ENCODE measurements at places on chromosomes 5 and 9.

DNA sequence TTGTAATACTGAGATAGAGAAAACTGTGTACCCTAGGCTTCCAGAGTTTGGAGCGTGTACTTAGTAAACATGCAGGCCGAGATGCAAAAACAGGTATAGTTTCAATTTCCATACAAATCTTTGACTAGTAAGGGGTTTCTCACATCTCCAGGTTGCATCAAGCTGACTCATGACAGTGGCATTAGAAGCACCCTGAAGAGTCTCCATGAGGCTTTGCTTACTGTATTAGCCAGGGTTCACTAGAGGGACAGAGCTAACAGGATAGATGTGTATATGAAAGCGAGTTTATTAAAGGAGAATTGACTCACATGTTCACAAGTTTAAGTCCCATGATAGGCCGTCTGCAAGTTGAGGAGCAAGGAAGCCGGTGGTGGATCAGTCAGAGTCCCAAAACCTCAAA lies 275.3 kb upstream of the CDH6 start:
- no peak for DNase-seq

DNA sequence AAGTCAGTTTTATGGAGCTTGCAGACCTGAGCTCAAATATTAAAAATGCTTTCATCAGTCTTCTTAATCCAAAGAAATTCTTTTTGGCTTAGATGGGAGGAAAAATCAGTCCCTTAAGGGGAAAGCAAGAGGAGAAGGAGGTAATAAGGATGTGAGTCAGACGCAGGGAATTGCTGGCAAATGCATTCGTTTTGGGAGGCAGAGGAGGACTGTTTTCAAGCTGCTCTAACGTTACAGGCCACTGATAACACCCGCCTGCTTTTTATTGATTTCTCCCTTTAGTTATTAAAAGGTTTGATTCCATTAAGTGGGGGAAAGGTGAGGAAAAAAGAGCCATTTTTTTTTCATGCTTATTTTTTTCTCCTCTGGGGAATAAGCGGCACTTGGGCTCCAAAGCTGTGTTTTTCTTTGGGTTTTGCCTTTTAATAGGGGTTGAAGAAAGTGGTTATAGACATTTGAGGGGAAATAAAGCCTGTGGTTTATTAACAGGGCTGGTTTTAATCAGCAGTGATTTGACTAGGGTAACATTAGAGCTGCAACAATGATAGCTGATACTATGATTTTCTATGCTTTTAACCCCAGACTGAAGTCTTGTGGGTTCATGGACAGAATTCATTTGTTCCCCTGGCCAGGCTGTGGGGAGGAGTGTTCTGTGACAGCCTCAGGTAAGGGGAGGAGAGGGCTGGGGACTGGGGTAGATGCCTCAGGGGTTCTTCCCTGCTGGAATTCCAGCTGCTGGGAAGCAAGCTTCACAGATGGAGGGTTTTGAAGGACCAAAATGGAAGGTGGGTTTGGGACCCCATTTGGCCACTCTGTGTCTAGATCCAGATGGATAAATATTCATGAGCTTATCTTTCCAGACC lies 225.2 kb downstream of the GAS1 start:
- no peak for DNase-seq

DNA sequence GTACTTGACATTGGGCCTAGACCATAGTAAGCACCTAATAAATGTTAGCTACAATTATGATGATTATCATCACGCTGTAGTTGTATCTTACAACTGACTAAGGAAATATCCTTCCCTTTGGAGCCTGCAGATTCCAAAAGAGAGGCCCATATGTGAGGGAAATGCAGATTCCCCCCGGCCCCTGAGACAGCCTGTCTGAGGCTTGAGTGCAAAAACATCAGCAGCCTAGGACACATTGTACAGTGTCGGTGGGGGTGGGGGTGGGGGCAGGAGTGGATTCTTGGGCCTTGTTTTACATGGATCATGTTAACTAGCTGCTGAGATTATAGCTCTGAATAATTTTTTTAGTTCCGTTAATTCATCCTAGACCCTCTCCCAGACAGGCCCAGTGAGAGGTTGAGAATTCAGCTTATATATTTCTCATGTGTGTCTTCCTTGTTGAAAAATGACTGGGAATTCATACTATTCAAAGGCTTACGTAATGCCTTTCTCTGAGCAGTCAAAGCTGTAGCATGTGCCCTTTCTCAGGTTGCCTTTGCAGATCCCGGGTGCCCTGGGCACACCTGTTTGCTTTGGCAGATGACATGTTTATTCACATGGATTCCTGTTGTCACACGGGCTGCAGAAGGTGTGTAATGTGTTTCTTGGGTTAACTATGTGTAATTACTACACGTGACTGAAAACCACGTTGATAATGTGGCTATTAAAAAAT lies 262.8 kb downstream of the NR3C1 start:
- DNase-seq = no peak

- DNase-seq = no peak
Observed at GRCh38 chr5:14036947-14037346, 92.5 kb upstream of the DNAH5 start.

DNA sequence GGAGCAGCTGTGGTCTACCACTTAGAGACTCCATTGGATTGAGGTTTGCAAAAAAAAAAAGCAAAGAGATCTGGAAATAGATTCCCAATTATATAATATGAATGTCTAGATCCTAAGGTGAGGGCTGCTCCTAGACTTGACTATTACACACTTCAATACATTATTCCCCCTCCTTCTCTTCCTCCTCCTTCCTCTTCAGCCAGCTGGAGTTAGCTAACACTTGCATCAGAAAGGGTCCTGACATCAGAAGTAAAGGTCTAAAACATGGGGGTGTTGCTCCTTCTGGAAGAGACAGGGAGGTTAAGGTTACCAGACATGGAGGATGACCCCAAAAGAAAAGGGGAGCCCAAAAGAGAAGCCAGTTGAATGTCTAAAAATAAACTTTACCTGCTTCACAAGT lies 12.9 kb upstream of the NR3C1 start:
- no peak for DNase-seq

GRCh38 chr9:125494653-125494915 lies 212.4 kb downstream of the MAPKAP1 start:
- DNase-seq = no peak

- DNase-seq = no peak
Observed at GRCh38 chr9:120299785-120300184, 280.2 kb downstream of the CDK5RAP2 start.

DNA sequence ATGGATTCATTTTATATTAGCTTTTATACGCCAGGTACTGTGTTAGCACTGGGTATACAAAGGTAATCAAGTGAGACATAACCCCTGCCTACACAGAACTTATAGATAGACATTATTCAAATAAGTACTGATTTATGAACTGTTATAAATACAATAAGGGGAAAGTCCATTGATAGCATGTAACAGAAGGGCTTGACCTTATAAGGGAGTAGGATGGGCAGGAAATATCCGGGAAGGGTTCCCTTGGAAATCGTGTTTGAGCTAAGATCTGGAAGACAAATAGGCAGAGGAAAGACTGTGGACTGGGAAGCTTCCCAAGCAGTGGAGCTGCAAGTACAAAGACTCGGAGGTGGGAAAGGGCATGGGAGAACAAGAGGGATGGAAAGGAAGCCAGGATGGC lies 111.5 kb downstream of the WDR41 start:
- DNase-seq = no peak

DNA sequence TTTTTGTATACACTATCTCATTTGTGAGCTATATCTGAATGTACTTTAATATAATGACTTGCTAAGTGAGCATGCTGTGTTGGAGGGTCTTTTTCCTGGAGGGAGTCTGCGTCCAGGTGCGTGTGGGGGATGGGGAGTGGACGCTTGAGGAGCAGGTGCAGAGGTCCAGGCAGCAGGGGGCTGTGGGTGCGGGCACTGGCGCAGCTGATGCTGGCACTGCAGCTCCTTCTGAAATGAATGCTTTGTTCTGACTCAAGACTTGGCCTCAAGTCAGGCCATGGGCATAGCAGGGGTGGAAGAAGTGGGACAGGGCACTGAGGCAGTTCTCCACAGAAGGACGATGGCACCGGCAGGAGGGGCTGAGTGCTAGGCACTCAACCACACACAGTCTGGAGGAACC lies 165.7 kb upstream of the IRX1 start:
- no peak for DNase-seq

DNA sequence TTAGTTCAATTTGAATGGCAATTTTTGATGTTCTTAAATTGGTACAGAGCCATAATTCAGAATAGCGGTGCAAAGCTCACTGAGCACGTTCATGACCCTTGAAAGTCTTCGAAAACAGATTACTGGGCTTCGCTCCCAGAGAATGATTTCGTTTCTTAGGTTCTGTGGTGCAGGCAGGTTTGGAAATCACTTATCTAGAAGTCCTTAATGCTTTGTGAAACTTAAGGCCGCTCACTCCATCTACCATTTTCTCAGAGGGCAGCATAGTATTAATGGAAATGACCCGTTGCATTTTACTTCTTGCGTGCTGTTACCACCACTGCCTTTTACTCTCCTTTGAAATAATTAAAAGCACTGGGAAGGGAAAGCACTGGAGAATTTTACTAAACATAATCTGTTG lies 2.9 kb upstream of the MAT2B start:
- no peak for DNase-seq

- no peak for DNase-seq
Observed at GRCh38 chr5:134430001-134430569, 18.4 kb upstream of the CDKN2AIPNL start.

- DNase-seq = no peak
Observed at GRCh38 chr9:81423589-81424326, 265.6 kb downstream of the TLE1 start.

DNA sequence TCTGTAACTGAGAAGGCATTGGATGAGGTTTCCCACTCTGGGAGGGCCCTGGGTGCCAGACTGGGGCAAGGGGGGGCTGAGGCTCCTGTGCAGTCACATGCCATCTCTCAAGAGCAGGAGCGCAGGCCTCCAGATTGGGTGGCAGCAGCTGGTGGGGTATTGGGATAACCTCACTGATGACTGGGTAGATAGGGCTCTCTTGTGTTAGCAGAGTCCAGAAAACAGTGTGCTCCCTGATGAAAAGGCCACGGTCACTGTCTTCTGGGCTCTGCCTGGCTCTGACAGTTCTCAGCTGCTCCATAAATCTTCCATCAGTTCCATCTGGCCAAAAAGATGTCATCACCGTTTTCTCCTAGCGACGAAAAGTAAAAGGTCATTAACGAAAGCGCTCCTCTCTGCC lies 21.8 kb upstream of the NKX2-5 start:
- no peak for DNase-seq

DNA sequence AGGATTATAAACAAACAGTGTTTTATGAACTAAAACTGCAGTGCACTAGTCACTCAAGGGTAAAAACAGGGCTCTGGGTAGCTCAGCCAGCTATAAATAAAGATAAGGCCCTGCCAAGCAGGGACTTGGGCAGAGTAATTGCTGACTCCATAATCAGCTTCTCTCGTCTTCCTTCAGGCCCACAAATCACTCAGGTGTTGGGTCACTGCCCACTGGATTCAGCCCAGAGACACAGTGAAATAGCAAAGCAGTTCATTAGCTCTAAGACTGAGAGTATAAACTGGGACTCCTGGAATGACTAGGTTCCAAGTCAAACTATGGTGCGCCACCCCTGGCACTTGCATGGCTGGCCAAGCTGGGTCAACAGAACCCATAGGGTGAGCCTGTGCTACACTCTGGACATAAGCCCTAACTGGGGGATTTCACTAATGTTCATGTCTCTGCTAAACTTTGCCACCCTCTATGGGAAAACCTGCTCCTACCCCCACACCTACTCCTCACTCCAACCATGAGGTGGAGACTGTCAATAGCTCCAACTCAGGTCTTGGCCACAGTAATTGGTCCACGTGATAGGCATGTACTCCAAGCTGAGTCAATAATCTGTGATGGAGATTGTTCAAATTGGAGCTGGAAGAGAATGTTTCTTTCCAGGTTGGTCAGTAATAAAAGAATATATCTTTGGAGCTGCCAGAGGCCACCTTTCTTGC lies 158.5 kb downstream of the SLIT3 start:
- no peak for DNase-seq

DNA sequence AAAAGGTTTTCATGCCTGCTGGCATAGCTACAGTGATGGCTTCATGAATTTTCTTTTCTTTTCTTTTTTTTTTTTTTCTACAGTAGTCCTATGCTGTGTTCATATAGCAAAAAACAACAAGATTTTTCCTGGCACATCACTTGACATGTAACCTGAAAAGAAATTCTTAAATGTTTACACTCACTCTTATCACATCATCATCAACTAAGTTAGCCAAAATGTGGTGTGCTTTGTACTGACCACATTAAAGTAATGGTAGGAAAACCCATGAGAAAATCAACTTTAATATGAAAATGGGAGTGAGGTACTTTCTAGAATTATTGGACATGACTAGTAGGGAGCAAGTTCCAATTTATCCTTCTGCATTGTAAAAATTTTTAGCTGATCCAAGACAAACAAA lies 146.7 kb downstream of the SSBP2 start:
- DNase-seq = no peak

- DNase-seq = no peak
Observed at GRCh38 chr5:107431536-107431935, 239.2 kb downstream of the EFNA5 start.

DNA sequence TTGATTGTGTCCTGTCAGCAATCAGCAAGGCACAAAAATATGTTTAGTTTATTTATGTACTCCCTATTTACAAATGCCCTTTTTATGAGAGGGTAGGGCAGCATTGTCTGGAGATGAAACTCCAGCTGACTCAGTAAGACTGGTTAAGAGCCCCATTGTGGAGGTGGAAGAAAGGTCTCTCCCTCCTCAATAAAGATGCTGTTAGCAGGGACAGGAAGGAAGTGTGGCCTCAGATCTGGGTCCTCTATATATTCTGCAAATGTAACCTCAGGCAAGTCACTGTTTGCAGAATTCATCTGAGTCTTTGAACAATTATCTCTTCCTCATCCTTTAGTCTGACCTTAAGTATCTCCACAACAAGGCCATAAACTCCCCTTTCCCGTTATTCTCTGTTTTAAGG lies 48.3 kb upstream of the TRAF1 start:
- no peak for DNase-seq

DNA sequence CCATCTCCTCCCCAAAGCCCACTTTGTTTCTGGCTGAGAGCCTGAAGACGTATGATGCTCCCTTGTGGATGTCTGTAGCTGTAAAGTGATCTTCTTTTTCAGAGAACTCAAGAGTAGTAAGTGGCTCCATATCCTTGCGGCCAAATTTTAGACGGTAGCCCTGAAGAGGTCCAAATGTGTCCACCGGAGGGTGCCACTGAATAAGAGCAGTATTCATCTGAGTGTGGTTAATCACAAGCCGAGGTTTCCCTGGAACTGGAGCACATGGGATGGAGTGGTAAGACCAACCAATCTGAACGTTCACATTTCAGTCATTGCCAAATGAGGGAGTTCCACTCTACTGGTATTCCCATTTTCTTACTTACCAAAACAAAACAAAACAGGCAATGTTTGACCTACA lies 686.5 kb upstream of the DMAC1 start:
- DNase-seq = no peak

DNA sequence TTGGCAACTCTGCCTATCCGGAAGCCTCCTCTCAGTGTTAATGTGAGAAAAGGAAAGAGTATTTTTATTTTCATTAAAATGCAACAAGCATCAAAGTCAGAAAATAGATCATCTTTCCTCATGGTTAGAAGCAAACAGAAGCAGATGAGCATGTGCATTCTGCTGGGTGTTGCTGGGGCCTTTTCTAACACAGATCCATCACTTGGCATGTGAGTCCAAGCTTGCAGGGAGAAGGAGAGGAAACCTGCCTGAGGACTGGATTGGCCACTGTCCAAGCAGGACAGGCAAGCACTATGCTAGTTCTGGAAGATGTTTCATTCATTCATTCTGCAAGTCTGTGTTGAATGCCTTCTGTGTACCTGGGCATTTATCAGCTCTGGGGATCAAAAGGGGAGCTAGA lies 348.7 kb upstream of the PCSK5 start:
- DNase-seq = no peak
